ENCODE measurements at places on chromosomes 12 and 14.

- no peak for DNase-seq
These were observed 87.9 kb downstream of the PTPN11 start for GRCh38 chr12:112506513-112507166.

DNA sequence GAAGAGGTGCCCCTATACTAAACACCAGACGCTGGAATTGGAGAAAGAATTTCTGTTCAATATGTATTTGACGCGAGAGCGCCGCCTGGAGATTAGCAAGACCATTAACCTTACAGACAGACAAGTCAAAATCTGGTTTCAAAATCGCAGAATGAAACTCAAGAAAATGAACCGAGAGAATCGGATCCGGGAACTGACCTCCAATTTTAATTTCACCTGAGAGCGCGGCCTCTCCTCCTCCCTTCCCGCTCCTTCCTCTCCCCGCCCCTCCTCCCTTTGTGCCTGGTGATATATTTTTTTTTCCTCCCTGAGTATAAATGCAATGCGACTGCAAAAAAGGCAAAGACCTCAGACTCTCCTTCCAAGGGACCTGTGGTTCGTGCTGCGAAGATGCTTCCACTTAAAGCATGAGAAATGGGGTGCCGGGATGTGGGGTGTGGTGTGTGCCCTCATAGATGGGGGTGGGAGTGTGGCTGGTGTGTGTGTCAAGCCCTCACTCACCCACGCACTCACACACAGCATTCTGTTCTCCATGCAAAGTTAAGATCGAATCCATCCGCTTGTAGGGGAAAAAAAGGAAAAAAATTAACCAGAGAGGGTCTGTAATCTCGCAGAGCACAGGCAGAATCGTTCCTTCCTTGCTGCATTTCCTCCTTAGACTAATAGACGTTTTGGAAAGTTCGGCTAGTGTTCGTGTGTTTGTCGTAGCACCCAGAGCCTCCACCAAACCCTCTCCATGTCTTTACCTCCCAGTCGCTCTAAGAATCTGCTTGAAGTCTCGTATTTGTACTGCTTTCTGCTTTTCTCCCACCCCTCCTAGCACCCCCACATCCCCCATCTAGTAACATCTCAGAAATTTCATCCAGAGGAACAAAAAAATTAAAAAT, 4.5 kb downstream of the HOXC10 start:
- no peak for DNase-seq

DNA sequence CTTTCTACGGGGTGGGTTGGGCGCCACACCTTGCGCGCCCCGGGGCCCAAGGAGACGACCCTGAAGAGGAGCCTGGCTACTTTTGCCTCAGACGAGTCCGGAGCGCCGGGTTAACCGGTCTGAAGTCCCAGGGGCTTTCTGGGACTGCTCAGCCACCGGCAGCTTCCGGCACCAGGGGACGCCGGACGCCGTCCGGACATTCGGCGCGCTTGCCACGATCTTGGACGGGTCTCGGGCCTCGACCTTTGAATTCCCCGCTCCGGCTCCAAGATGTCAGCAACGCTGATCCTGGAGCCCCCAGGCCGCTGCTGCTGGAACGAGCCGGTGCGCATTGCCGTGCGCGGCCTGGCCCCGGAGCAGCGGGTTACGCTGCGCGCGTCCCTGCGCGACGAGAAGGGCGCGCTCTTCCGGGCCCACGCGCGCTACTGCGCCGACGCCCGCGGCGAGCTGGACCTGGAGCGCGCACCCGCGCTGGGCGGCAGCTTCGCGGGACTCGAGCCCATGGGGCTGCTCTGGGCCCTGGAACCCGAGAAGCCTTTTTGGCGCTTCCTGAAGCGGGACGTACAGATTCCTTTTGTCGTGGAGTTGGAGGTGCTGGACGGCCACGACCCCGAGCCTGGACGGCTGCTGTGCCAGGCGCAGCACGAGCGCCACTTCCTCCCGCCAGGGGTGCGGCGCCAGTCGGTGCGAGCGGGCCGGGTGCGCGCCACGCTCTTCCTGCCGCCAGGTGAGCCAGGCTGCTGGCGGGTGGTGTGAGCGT, at the start of gene ACOT4:
Gene ACOT4, plus strand, starts transcription at position 184 of the 760 bp plus-strand sequence. Its CDS starts 87 bp downstream, at position 271.
- DNase-seq: no peak

DNA sequence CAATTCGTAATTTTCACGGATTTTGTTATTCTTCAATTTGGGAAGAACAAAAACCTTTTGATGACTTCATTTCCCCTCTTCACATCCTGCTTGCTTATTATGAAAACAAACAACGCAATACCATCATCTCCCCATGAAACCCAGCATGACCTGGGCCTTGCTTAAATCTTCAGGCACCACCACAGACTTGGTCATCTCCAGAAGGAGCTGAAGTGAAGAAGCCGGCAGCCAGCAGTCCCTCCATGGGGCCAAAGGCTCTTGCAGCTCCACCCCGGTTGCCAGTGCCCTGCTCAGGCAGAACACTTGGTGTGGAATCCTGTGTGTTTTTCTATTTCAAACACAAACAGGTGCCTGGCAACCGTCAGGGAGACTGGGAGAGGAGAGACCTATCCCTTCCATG, 982.9 kb upstream of the TMEM132C start:
- no peak for DNase-seq

- DNase-seq: no peak
These were observed 24.3 kb downstream of the DDX24 start for GRCh38 chr14:94056579-94057308.

GRCh38 chr12:42802785-42803189, 213.2 kb upstream of the PRICKLE1 start:
- DNase-seq: no peak

DNA sequence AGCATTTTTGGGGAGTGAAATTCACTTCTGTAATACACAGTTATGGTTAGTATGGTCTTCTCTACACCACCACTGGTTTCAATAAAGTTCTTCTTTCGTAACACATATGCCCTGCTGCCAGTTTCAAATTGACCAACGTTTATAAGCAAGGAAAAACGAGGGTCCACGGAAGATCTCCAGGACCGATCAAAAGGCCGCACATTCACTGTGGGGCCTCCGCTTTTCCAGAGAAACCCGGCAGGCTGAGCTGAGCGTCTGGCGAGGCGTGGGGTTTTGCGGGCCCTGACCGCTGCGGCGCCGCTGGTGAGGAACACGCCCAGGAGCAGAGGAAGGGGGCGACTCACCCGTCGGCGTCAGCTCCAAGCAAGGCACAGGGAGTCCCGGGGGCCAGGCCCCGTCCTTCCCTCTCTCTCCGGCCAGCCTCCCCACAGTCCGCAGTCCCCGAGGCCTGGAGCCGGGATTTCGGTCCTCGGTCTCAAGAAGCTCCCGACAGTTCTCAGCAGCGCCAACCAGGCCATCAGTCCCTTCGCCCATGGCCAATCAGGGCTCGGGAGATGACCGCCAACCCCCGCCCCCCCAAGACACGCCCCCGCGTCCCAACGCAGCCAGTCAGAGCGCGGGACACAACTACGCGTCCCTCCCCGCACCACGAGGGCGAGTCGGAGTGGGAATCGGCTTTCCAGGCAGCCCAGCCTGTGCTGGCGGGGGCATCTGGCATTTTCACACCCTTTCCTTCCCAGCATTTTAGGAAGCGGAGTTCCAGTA, at the start of gene MTERF2:
Gene MTERF2, minus strand, starts transcription at position 522 of the 765 bp plus-strand sequence. CDS start 8,432 bp downstream, outside the sequence.
- peak; percentile 96 for DNase-seq

GRCh38 chr14:64696355-64696857, 7.8 kb upstream of the PLEKHG3 start:
- no peak for DNase-seq

- no peak for DNase-seq
These were observed 18.8 kb downstream of the HCAR2 start for GRCh38 chr12:122684297-122684813.

DNA sequence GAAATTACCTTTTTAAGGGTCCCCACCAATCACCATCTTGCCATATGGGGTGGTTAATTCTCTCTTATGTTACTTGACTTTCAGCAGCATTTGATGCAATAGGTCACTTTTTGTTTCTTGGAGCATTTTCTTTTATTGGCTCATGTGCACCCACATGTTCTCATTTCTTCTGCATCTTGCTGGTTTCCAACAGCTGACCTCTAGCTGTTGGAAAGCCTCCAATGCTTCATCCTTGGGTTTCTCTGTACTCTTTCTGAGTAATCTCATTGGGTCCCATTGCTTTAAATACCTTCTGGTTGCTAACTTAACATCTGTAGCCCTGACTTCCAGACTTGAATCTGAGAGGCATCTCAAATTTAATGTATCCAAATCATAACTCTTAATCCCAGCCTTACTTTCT, 116.8 kb downstream of the CRADD start:
- DNase-seq: no peak

- DNase-seq: no peak
These were observed 26.7 kb upstream of the BLTP3B start for GRCh38 chr12:100169345-100169744.

- no peak for DNase-seq
These were observed 64.8 kb upstream of the TUNAR start for GRCh38 chr14:95811813-95812212.

GRCh38 chr14:56333359-56334292, 215.4 kb downstream of the PELI2 start:
- no peak for DNase-seq

DNA sequence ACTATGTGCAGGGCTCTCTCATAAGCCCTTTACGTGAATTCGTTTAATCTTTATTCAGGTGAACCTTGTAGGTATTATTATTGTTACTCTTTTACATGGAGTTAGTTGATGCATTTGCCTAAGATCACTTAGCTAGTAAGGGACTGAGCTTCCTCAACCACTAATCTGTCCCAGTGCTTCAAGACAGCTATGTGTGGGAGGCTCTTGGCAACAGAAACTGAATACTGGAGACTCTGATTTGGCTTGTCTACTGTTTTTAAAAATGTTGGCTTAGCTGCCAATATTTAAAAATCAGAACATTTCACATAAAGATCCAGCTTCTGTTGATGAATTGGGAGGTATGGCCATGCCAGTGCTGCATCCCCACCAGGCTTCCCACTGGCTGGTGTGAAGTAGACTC, 6.8 kb downstream of the KNTC1 start:
- no peak for DNase-seq

DNA sequence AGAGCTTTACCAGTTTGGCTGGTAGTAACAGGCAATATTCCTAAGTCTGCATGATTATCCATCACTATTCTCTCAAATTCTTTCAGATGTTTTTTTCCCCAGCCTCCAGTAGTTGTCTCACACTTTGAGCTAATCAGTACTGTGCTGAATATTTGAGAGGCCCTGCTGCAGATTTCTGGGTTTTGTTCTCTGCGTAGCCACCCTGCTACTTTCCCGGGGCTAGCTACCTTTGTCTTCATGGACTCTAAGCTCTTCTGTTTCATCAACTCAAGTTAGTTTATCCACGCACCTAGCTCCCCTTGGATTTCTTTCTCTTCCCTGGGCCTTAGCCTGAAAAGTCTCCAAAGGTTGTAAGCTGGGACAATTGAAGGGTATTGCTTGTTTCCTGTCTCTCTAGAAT, 73.0 kb downstream of the FUT8 start:
- no peak for DNase-seq

DNA sequence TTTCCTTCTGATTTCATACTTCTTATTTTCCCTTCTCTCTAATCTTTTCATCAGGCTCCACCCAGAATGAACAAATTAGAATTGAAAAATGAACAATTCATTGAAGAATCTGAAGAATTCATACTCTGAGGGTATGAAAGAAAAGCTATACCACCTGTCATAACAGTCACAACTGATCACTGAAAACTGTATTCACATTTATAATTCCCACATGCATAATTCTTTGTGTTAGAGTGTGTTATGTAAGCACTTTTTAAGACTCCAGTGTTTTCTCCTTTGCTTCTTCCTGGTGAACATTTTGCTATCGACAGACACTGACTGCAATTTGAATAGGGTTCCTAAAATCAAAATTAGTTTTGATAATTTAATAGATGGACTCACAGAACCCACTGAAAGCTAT, 271.2 kb downstream of the SLC16A7 start:
- no peak for DNase-seq

- DNase-seq: no peak
These were observed 19.4 kb upstream of the EIF5 start for GRCh38 chr14:103314496-103315277.

DNA sequence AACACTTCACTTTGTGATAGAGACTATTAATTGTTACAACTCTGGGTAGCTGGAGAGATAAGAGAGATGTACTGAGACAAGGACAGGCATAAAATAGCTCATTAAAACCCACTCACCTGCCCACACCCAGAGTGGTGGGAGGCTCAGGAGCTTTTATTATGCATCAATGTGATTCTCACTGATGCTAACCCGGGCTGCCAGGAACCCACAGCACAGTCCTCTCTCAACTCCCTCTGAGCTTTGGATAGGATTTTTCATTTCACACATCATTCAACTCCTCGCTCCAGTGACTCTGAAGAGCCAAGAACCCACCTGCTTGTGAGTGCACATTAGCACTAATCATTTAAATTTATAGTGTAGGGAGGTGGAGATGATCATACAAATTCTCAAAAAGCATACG, 827.9 kb downstream of the FLRT2 start:
- no peak for DNase-seq

DNA sequence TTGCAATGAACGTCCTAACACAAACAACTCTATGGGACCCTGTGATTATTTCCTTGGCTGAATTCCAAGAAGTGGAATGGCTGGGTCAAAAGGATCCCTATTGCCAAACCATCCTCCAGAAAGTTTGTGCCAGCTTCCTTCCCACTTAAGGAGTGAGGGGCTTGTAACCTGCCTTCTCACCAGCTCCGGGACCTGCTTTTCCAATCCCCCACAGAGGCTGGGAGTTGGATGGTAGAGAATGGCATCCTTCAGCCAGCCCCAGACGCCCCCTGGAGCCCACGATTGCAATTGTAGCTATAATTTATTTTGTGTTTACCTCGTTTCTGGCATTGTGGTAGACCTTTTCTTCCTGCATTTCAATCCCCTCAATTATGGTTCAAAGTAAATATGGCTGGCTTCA, 9.7 kb upstream of the ZDHHC22 start:
- peak; percentile 66 for DNase-seq

DNA sequence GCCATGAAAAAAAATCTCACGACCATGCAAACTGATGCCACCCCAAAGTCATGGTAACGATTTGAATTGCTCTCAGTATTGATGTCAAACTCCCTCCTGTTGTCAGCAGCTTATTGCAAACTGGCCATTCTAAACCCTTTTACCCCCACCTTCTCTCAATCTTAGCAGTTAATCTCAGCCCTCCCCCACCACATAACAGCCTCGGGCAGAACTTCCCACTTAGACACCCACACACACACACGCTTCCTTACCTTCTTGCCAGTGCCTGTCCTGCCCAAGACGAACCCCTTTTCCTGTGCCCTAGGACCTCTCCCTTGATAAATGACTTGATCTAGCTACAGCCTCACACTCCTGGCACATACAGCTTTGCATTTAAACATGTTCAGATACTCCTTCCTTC, 56.6 kb downstream of the GPATCH2L start:
- DNase-seq: no peak

GRCh38 chr14:72524295-72524629, 369.6 kb downstream of the DPF3 start:
- DNase-seq: no peak
